ENCODE measurements at places on chromosomes 1 and 21. TPM values are rescaled to one million over a fixed set of nuclear protein-coding genes. Genes with fewer than 3 reads are reported as not detected.

LRRC8C gene
- total RNA-seq: 5.7 TPM

KRTAP12-2 gene
- not detected for total RNA-seq

DNA sequence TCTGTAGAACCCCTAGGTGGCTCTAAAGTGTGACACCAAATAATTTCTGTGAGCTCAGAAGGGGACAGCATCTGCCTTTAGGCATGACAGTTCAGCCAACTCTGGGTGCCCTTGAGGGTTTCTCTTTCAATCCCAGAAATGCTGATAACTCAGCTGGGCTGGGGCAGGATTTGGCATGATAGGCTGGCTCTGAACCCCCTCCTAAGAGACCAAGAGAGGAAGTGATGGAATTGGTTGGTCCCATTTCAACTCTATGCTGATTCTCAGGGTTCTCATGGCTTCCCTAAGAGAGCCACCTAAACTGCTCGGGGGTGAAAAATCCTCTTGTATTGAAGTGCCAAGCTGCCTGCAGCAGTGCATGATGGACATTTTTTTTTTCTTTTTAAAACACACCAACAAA lies 28.5 kb upstream of the TMEM39B start:
- no peak for DNase-seq

DNA sequence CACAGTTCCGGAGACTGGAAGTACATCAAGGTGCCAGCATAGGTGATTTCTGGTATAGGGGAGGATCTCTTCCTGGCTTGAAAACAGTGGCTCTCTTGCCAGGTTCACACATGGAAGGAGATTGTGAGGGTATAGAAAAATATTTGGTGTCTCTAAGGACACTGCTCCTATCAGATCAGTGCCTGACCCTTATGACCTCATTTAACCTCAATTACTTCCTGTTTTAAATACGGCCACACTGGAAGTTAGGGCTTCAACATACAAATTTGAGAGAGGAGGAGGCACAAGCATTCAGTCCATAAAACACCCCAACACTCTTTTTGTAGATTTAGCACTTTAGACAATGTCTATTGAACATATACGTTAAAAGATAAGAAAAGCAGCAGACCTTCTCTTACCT lies 37.0 kb downstream of the COL6A1 start:
- no peak for DNase-seq

DNA sequence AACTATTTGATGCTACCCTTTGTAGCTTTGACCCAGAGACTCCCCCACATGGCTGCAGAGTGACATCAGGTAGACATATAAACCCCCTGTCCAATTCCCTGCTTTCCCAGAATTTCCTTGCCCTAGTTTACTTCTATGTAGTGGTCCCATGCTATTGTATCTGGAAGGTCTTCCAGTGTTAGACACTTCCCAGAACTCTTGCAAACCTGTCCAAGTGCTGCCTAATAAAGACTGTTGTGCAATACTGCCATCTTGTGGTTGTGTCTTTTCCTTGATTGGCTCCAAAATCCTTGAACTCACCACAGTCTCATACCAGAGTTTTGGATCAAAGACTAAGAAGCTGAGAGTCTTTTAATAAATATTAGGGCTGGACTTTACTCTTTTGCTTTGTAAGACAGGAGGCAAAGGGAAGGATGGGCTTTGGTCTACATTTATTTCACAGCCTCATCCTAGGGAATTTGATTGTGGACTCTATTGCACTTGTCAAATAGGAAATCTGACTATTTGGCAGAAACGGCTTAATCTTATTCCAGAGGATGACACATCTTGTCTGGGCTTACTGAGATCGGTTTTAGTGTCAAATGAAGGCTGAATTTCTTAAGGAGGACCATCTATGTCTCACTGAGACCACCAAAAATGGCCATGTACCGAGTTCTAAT lies 169.9 kb downstream of the LRRC7 start:
- DNase-seq: peak; percentile 72

Measured in renal cortical epithelial cell (primary cell).